ENCODE measurements at places on chromosomes 4 and X.

DNA sequence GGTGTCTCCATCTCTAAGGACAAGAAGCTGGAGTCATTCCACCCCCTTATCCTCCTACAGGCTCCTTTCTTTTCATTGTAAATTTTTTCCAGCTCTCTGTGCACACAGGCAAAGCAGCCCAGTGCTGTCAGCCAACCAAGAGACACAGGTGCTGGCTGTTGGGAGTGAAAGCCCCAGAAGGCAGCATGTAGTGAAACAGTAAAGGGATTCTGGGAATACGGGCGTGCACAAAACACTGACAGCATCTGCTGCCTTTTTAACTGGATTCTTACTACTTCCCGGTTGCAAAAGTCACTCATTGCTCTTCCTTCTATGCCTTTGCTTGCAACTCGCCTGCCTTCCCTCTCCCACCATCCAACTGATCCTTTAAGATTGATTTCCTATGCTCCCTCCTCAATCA lies 208.6 kb upstream of the PRPS2 start:
- DNase-seq, result no peak

DNA sequence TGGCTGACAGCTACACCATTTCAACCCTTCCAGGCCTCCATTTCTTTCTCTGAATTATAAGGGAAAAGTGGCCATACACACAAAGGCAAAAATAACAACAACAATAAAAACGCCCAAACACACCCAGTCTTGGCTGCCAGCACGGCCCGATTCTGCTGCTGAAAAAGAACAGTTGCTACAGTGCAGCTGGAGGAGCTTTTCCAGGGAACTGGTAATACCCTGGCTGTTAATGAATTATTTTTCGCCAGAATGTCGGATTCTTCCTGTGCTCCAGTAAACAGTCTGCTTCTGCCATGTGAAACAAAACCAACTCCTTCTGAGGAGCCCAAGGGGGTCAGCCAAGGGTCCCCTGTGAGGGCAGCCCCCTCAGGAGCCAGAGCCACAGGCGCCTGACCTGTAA lies 6.6 kb downstream of the RAI2 start:
- no peak for DNase-seq

GRCh38 chr4:174582463-174582862 lies 60.2 kb upstream of the HPGD start:
- no peak for DNase-seq

- no peak for DNase-seq
Observed at GRCh38 chr4:124450851-124451250, 261.7 kb downstream of the ANKRD50 start.

DNA sequence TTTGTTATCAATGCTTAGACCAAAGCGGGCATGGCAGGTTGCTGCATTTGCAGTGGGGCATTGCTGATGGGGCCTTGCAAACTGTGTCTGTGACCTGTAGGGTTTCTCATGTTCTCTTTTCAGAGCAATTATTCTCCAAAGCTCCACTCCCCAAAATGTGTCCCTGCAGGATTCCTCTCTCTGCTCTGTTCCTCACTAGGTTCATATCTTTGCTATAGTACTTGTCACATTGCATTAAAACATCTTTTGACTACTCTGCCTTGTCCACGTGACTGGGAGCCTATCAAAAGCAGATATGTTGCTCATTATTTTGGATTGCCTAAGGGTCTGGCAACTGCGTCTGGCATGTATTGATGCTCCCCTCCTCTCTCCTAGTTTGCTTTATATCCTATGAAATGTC lies 177.7 kb upstream of the MID1 start:
- DNase-seq, result no peak

- DNase-seq, result no peak
Observed at GRCh38 chr4:174856926-174857800, 28.1 kb upstream of the GLRA3 start.

Measured in LNCaP clone FGC (cell line).